Femur (tissue), 1 donor: ENCODE measurements at places on chromosomes 13 and 19.

GRCh38 chr13:113397608-113398425, 33.9 kb upstream of the GRTP1 start:
- DNase-seq, result no peak

DNA sequence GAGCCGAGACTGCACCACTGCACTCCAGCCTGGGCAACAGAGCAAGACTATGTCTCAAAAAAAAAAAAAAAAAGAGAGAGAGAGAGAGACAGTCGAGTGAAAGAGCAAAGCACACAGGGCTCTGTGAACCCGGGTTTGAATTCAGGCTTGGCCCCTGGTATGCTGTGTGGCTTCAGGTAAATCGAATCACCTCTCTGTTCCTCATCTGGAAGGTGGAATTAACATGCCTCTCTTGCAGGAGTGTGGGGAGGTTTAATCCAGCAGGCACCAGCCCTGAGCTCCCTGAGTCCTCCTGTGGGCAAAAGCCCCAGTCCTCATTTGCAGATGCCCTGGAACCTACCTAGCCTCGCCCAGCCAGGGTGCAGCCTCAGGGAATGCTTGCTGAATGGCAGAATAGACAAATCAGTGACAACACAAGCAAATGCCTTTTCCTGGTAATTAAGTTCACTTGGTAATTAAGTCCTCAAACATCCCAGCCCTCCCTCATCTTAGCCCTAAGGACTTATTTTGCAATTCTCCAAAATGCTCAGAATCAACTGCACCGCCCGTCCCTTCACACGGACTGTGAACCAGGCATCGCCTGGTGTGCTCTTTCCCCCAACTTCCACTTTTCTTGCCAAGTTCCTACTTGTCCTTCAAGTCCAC, 4.6 kb upstream of the ZNRF4 start:
- no peak for DNase-seq

GRCh38 chr19:18390065-18390907, 4.3 kb downstream of the GDF15 start:
- no peak for DNase-seq

DNA sequence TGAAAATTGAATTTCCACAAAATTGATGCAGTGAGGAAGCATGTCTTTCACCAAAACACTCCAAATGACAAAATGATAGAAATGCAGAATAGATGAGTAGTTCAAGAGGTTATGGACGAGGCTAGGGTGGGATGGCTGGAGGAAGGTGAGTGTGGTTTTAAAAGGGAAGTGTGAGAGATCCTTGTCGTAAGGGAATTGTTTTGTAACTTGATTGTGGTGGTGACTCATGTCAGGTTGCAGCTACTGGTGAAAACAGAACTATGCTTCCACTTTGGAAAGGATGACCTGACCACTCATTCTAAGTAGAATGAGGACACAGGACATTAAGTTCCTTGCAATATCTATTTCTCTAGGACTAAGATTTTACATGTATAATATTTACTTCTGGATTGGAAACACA, 345.7 kb downstream of the MTUS2 start:
- DNase-seq, result no peak

- peak; percentile 100 for DNase-seq
These were observed at the start of gene TOMM40 for GRCh38 chr19:44891016-44891882. Gene TOMM40, plus strand, starts transcription at chr19:44891254. Its CDS starts 162 bp downstream, at chr19:44891416.

DNA sequence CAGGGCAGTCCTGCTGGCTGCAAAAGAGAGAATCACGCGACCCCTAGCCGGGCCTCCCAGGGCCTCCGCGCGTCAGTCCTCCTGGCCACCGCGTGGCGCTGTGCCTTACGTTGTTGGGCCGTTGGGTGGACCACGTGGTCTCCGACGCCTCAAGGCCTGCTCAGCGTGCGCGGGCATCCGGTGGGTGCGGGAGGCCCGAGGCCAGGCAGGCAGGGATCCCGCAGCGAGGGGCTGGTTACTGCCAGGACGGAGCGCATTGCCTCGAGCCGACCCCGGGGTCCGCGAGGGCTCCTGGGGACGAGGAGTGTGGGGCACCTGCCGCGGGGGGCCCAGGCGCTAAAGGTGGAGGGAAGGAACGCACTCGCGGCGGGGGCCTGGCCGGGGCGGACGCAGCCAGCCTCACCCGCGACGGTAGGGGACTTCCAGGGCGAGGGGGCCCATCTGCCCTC, at the start of gene TDRD12:
TSS of gene TDRD12 (plus strand) at position 157 of the 449 bp plus-strand sequence. CDS start 306 bp downstream, outside the sequence.
- DNase-seq, result no peak

DNA sequence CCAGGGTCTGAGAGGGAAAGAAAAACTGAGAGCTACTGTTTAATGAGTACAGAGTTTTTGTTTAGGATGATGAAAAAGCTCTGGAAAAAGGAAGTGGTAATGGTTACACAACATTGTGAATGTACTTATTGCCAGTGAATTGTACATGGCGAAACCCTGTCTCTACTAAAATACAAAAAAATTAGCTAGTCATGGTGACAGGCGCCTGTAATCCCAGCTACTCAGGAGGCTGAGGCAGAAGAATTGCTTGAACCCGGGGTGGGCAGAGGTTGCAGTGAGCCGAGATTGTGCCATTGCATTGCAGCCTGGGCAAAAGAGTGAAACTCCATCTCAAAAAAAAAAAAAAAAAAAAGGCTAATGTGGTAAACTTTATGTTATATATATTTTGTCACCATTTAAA, 96.3 kb downstream of the VWA8 start:
- no peak for DNase-seq

GRCh38 chr19:43265664-43266025, 3.7 kb downstream of the PSG9 start:
- no peak for DNase-seq

GRCh38 chr19:46241626-46242025, 12.1 kb downstream of the IGFL1 start:
- no peak for DNase-seq

- DNase-seq, result no peak
These were observed 71.4 kb upstream of the CLDN10 start for GRCh38 chr13:95480791-95481780.
